ENCODE measurements at places on chromosomes 4 and X. TPM values are rescaled to one million over a fixed set of nuclear protein-coding genes. Genes with fewer than 3 reads are reported as not detected.

DNA sequence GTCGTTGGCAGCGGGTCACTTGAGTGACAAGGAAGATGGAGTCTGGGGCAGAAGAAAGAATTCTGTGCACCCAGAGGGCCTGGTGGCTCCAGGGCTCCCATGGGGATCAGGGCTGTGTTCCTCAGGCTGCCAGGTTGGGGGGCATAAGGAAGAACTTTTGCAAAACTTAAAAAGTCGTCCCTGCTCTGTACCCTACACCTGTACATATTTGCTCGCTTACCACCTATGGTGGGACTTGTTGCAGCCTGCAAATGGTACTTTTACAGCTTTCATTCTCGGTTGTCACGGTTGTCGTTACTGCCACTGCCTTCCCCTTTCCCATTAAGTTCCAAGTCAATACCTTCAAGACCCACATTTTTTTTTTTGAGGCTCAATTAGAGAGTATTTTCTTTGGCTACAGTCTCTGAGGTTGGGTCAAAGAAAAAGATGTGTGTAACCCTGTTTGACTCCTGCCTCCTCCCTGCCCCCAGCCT lies 9.1 kb downstream of the ARX start:
- no peak for DNase-seq

- no peak for DNase-seq
These were observed 69.2 kb downstream of the MTNR1A start for GRCh38 chr4:186486172-186486571.

MAOB gene
- total RNA-seq: 0.14 TPM

JCHAIN gene
- not detected for total RNA-seq

RS1 gene
- not detected for total RNA-seq
